ENCODE measurements at places on chromosomes 7 and 10. TPM values are rescaled to one million over a fixed set of nuclear protein-coding genes. Genes with fewer than 3 reads are reported as not detected.

The TRPV5 gene
- total RNA-seq, result not detected

The FAS gene
- total RNA-seq, result 76.9 TPM

The CALML3 gene
- 0.12 TPM for total RNA-seq

The SPDYE8 gene
- total RNA-seq, result not detected
